ENCODE measurements at places on chromosomes 6 and 20.
A peak's percentile ranks its signal among the peaks of the same experiment; 100 is the strongest.

GRCh38 chr6:96864216-96865054, 27.2 kb upstream of the GPR63 start:
- no peak for DNase-seq

DNA sequence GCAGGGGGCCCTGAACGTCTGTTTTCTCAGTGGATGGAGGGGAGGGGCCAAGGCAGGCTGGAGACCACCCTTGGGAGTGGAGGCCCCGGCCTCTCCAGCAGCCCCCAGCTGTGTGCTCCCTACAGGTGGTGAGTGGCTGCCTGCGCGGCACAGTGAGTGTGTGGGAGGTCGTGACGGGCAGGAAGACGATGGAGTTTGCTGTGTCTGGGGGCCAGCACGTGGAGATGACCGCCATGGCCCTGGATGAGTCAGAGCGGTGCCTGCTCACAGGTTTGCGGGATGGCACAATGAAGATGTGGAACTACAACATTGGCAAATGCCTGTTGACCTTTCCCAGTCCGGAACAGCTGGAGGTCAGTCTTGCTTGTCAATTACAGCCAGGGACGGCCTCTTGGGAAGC, 52.6 kb downstream of the EFCAB8 start:
- DNase-seq: no peak

GRCh38 chr20:3648951-3649350, 14.2 kb downstream of the GFRA4 start:
- DNase-seq: no peak

- DNase-seq: no peak
These were observed 101.2 kb upstream of the CITED2 start for GRCh38 chr6:139475646-139476045.

- DNase-seq: no peak
These were observed 50.1 kb upstream of the C20orf144 start for GRCh38 chr20:33612001-33612400.

DNA sequence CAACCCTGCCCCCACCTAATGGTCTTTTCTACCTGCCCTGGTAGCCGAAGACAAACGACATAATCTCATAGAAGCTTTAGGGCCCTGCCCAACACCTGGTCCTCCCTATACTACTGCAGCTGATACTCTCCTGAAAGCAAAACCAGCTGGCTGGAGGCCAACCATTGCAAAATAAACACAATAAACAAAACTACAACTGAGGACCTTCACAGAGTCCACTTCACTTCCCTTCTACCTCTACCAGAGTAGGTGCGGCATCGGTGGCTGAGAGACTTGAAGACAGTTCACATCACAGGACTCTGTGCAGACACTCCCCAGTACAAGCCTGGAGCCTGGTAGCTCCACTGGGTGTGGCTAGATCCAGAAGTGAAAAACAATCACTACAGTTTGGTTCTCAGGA, 476.2 kb downstream of the MMUT start:
- DNase-seq: no peak

DNA sequence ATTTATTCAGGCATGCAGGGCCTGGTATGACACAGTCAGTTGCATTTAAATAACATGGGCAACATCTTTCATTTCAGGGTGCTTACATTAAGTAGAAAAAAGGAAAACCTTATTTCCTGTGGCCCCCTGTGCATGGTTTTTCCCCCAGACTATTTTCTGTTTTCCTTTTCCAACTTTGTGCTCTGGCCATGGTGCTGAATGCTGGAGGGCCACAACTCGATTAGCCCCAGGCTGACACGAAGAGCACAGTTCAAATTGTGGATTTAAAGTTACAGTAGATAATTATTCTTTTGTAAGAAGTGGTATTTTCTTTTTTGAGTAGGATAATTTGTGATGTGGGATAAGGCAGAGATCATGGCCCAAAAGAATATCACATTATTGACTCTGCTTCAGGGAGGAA, 332.0 kb downstream of the HAO1 start:
- no peak for DNase-seq

- no peak for DNase-seq
These were observed 5.5 kb upstream of the HLA-E start for GRCh38 chr6:30483677-30484279.

DNA sequence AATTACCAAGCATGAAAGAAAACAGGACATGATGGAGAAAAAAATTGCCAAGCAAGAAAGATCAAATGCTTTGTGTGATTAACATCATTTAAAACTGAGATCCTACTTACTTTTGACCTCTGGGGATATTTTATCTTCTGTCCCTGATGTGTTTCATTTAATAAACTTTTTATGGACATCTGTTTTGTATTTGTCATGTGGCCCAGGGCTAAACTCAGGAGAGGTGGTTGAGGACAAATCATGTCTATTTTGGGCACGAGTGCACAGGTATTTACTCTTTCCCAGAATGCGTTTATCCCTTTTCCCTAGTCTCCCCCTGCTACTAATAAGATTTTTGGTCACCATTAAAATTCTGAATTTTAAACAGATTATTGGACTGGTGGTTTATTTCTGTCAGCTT, 128.2 kb downstream of the NCOA3 start:
- no peak for DNase-seq

- no peak for DNase-seq
These were observed 16.2 kb downstream of the CST7 start for GRCh38 chr20:24965065-24965919.

DNA sequence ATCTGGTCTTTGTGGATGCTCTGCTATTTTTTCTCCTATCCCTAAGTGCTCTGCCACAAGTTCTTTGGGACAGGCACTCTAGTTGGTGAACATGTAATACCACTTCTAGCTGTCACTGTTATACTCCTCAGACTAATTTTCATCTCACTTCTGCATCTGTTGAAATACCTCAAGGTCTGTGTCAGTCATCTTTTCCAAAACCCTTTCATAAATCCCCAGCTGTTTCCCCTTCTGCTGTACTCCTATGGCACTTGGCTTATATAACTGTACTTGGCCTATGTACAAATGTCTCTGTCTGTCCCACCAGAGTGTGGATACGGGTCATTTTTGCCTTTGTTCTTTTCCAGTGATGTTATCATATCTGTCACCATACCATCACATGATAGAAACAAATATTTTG, 124.2 kb downstream of the FHL5 start:
- DNase-seq: no peak

DNA sequence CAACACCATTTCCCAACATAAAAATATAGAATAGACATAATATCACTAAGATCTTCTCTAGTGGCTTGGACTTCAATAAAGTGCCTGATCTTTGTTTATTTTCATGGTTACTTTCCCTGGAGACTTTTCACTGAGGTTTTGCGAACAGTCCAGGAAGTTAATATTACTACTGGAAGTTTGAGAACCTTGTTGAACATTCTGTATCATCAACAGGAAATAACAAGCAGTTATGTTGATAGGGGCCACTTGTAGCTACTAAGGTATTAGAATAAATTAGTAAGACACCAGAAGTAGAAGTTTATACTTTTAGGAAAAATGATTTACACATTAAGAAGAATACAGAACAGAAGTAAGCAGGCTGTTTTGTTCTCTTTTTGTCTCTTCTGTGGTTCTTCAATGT, 180.2 kb downstream of the TFAP2B start:
- no peak for DNase-seq

- peak; percentile 30 for DNase-seq
These were observed 786 bp downstream of the ADRM1 start for GRCh38 chr20:62303340-62304226.

- no peak for DNase-seq
These were observed 6.2 kb upstream of the GRM4 start for GRCh38 chr6:34152042-34152524.

- no peak for DNase-seq
These were observed 373.5 kb upstream of the FLRT3 start for GRCh38 chr20:14710951-14711350.

DNA sequence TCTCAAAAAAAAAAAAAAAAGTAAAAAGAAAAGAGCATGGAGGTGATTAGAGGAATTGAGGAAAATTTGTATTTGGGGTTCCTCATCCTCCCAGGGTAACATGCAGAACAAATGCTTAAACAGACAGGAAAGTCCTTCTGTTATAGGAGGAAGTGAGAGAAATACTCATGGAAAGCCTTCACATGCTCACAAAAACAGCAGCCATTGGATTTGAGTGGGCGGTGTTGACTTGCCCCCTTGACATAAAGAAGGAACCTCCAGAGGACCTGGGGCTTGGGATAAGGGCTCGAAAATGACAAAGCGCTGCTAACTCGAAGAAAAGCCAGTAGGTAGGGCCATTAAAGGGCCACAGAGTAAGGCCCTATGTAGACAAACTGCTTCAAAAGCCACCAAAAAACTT, 17.5 kb upstream of the SAMHD1 start:
- no peak for DNase-seq

DNA sequence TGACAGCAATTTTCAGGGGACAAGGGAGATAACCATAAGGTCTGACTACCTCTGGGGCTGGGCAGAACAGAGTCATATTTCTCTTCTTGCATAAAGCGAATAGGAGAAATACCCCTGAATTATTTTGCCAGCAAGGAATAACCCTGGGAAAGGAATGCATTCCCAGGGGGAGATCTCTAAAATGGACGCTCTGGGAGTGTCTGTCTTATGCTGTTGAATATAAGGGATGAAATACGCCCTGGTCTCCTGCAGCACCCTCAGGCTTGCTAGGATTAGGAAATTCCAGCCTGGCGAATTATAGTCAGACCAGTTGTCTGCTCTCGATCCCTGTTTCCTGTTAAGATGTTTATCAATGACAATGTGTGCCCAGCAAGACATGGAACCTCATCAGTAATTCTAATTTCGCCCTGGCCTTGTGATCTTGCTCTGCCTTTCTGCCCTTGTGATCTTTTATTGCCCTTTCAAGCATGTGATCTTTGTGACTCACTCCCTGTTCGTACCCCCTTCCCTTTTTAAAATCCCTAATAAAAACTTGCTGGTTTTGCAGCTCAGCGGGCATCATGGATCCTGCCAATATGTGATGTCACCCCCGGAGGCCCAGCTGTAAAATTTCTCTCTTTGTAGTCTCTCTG, 221.6 kb upstream of the HS3ST5 start:
- no peak for DNase-seq

- DNase-seq: no peak
These were observed 86.7 kb upstream of the THBS2 start for GRCh38 chr6:169340395-169340794.

GRCh38 chr20:33172781-33173180, 4.8 kb downstream of the BPIFA2 start:
- no peak for DNase-seq

GRCh38 chr6:20292905-20293304, 80.6 kb upstream of the MBOAT1 start:
- DNase-seq: no peak

- no peak for DNase-seq
These were observed 115.2 kb upstream of the SCGN start for GRCh38 chr6:25536781-25537180.

GRCh38 chr20:11182720-11183119, 508.9 kb upstream of the JAG1 start:
- DNase-seq: no peak

DNA sequence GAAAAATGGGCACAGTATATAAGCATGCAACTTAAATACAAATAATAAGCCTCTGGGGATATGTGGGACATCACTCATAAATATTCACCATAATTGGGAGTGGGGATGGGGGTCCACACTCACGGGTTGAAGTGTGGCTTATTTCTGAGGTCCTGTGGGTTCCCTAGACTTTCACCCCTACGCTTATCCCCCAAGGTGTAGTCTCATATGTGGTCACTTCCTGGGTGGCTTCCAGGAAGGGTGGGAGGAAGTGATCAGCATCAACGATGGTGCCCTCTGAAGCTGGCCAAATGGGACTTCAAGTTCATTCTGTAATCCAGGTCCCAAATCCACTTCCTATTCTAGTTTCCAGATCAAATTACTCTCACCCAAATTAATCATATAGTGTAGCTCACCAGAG, 59.5 kb downstream of the GNAS start:
- no peak for DNase-seq

- DNase-seq: no peak
These were observed 32.8 kb downstream of the KIF25 start for GRCh38 chr6:168030218-168030746.

GRCh38 chr20:25629816-25630499, 6.1 kb upstream of the NANP start:
- DNase-seq: no peak

GRCh38 chr6:113635222-113635986, 221.7 kb upstream of the MARCKS start:
- DNase-seq: no peak

All from HEK293T (cell line).